ENCODE measurements at places on chromosomes 1 and 21.

DNA sequence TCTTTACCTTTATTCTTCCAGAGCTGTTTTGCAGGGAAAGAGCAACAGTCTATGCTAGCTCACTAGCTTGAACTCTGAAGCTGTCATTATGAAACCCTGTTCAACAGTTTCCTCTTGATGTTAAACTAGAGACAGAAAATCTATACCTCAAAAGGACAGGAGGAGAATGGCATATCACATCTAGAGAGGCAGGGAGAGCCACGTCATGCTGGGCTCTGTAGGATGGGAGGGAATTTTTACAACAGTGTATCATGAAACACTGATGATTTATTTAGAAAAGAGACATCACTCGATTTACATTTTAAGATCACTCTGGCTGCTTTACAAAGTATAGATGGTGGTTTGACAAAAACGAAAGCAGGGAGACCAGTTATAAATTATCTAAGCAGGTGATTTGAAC lies 224.9 kb upstream of the COA6 start:
- no peak for DNase-seq

- no peak for DNase-seq
Observed at GRCh38 chr1:34113887-34114286, 51.1 kb downstream of the CSMD2 start.

DNA sequence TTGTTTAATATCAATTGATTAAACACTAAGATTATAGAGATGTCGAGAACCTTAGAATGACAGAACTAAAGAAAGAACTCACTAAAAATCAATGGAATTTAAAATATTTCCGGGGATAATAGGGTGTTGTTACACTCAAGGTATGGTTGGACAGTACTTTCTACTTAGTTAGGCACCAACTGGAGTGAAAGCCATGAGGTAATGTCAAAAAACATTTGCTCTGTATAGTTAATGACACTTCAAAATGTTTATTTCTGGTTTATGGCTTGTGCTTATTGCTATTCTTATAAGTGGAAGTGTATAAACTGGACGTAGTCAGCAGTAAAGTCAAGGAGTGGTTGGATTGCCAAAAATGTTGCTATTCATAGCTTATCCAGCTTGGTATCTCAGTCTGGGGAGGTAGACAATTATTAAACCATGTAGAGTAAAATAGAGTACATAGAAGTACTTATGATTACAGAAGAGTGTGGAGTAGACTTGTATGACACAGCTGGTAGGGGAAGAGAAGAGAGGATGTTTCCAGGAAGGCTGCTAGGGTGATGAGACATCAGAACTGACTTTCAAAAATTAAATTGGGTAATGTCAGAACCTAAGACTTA lies 56.5 kb upstream of the BMP8A start:
- no peak for DNase-seq

- DNase-seq, result no peak
Observed at GRCh38 chr1:21863981-21864380, 51.9 kb downstream of the LDLRAD2 start.

- DNase-seq, result no peak
Observed at GRCh38 chr1:235423214-235423652, 56.0 kb downstream of the TBCE start.

DNA sequence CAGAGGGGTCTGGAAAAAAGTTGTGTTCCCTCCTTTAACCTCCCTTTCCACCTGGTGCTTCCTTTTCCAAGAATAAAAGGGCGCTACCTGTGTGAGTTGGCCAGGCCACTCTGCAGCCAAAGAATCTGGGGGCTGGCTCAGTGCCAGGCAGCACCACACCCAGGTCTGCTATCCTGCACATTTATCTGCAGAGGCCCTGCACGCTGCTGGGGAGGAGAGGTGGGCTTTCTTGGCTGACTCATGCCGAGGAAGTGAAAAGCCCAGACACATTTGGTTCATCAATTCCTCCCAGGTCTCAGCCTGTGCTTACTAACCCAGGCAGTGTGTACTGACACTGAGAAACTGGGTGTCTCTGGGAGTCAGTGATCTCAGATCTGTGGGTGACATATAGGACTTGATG lies 79.8 kb upstream of the F3 start:
- DNase-seq, result no peak

GRCh38 chr21:36706482-36706852 lies 7.6 kb downstream of the SIM2 start:
- no peak for DNase-seq

GRCh38 chr1:203524152-203524551 lies 30.2 kb downstream of the OPTC start:
- DNase-seq, result no peak

GRCh38 chr1:109784551-109785252 lies 21.0 kb upstream of the EPS8L3 start:
- peak; percentile 72 for DNase-seq

DNA sequence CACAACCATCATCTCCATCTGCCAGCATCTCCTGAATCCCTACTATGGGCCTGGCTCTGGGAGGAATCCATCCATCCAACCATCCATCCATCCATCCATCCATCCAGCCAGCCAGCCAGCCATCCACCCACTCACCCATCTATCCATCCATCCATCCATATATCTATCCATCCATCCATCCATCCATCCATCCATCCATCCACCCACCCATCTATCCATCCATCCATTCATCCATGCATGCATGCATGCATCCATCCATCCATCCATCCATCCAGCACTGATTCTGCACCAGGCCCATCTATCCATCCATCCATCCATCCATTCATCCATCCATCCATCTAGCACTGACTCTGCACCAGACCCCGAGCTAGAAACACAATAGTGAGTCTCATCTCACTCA lies 141.3 kb upstream of the WNT4 start:
- DNase-seq, result no peak

All from smooth muscle cell of the brain vasculature (primary cell).